A549 treated with AZD2906 at 1 μM for 4 hours (cell line): ENCODE measurements at places on chromosomes 6 and 20. TPM values are rescaled to one million over a fixed set of nuclear protein-coding genes. Genes with fewer than 3 reads are reported as not detected.

Gene RAB32
- 36.4 to 42.3 TPM (median 39.6 TPM) in 5 replicates for total RNA-seq

Gene ZSCAN23
- not detected in 5 replicates for total RNA-seq

Gene PBOV1
- not detected in 5 replicates for total RNA-seq

Gene GNAS-AS1
- not detected in 5 replicates for total RNA-seq

Gene GJA10
- total RNA-seq, result not detected in 5 replicates
